AG09309 (cell line): ENCODE measurements at places on chromosomes 7 and 10.
A peak's percentile ranks its signal among the peaks of the same experiment; 100 is the strongest.

DNA sequence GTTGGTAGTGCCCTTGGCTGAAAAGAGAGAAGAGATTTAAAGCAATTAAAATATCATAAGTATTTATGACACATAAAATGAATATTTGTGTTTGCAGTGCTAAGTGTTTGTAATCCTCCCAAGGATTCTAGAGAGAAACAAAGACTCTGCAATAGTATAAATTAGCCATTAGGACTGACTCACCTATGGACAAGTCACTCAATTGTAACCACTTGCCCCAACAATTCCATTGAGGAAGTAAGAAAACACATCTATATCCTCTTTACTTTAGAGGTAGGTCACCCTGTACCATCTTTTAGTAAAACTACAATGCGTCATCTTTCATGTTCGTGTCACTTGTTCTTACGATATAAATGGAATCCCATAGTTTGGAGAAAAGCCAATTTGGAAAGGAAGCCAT is 85.7 kb upstream of the INHBA start:
- no peak for DNase-seq

GRCh38 chr7:144386741-144387140 is 16.8 kb downstream of the NOBOX start:
- peak; percentile 16 for DNase-seq

- no peak for DNase-seq
Observed at GRCh38 chr10:43952760-43953159, 304.1 kb upstream of the ZNF32 start.

DNA sequence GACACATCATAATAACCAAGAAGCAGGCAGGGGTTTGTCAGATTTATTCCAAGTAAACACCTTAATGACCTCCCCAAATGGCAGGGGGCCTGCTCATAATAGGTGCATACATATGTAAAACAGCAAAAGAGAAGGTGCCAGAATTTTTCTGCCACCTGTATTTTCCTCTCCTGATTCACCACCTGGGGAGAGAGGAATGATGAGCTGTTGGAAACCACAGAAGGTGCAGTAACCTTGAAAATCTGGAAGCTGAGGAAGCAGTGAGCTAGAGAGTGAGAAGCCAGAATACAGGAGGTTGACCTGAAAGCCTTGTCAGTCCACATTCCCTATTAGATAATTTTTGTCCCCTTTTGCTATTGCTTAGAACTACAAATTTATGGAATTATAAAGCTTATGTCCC is 46.2 kb upstream of the PDE1C start:
- no peak for DNase-seq

GRCh38 chr10:70726909-70727495 is 54.7 kb downstream of the ADAMTS14 start:
- no peak for DNase-seq

DNA sequence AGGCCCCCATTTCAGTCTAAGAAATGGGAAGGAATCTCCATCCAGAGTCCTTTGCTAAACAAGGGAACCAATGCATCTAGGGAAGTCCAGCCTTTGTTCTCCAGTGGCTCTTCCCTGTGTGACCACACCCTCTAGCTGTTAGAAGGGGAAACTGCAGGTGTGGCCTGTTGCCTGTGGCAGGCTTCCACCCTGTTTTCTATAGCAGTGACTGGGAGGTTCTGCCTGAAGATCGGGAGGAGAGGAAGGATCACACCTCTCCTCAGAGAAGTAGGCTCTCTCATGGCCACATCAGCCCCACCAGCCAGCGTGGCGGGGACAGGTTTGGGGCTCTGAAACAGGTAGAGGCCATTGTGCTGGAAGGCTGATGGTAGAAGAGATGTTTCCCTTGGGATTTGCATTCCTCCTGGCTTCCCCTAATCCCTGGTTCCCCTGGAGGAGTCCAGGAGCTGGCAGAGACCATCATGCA is 47.7 kb upstream of the TRIM8 start:
- no peak for DNase-seq

- no peak for DNase-seq
Observed at GRCh38 chr7:38276096-38276877, 2.9 kb upstream of the TARP start.

- no peak for DNase-seq
Observed at GRCh38 chr7:132488634-132489302, 87.5 kb downstream of the PLXNA4 start.

GRCh38 chr10:121069061-121069850 is 218.1 kb downstream of the WDR11 start:
- DNase-seq, result no peak

GRCh38 chr7:815284-816216 is 16.7 kb upstream of the SUN1 start:
- DNase-seq, result no peak

DNA sequence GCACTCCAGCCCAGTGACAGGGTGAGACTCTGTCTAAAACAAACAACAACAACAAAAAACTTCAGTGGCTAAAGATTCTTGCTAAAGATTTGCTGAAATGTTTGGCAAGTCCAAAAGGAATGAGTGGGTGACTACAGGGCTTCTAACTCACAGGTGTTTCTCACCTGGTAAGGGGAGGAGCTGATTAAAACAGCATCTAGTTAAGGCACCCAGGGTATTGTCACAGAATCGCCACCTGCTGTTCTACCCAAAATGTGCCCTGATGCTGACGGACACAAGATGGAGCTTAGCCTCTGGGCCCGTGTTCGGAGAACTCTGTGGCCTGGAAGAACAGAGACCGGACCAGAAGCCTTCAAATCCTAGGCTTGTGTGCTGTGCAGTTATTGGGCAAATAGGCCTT is 336.0 kb upstream of the GALNT17 start:
- no peak for DNase-seq

- no peak for DNase-seq
Observed at GRCh38 chr10:95394161-95394880, 103.5 kb upstream of the PDLIM1 start.

DNA sequence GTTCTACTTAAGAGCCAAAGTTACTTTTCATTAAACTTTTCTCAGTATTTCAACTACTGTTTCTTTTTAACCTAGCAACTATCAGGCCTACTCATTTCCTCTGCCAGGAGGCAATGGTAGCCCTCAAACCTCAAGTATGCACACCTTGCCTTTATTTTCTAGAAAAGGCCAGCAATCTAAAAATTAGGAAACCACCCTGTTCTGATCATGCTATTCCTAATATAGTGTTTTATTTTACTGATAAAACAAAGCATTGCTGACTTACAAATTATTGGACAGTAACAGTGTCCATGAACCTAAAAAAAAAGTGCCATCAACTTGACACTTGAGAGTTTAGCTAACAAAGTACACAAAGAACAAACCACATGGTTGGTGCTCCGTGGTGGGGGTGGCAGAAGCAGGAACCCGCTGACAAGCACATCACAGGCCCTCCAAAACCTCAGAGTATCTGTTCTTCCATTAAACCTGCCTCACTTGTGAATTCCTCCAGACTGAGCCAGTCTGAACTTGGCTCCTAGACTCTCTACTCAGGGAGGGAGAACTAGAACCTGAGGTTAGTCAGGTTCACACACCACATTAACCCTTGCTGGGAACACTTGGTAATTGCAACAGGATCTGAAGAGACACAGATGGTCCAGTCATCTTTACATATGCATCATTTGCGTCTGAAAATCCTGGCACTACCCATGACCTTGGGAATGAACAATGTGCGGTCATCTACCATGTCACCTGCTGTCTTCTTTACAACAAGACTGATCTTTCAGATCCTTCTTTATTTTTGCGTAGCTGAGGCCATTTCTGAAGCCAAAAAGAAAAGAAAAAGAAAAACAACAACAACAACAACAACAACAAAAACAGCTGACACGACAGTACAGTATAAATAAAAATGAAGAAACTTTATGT is 31.9 kb downstream of the PIP4K2A start:
- DNase-seq, result no peak

GRCh38 chr7:30920021-30920583 is 8.4 kb downstream of the AQP1 start:
- DNase-seq, result no peak

DNA sequence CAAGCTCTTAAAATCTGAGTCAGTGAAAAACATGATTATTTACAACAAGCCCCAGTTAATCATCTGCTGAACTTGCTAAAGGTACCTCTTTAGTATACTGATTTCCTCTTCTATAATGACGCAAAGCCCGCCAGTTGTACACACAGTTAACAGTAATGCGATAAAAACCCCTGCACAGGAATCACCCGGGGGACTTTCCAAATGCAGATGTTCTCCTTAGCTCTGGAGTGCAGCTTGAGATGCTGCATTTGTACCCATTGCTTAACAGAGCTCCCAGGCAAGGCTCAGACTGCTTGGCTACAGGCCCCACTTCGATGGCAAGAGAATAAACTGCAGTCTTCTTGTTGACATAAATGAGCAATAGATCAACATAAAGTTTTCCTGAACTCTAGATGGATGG is 279.6 kb upstream of the HGF start:
- no peak for DNase-seq

GRCh38 chr7:42590771-42591310 is 321.0 kb downstream of the C7orf25 start:
- DNase-seq, result no peak

DNA sequence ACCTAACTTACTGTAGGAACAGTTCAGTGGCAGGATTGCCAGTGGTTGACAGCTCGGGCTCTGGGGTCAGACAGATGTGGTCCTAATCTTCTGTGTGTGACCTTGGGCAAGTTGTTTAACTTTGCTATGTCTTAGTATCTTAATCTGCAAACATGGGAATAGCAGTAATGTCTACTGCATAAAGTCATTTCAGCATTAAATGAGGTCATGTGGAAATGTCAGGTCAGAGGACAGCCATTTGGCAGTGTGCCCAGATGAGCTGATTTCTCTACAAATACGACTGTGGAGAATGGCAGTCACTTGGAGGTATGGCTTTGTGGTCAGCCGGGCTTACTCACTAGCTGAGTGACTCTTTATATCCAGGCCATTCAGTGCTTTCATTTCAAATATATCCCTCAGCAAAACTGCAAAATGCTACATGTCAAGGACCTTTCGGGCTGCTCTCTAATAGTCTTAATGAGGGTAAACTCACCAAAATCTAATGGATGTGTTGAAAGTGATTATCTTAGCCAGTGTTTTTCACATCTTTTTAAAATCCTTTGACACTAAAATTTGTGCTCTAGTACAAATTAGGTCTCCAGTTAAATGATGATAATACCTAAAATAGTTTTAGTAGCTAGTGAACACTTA is 171.4 kb downstream of the ST7 start:
- DNase-seq, result peak; percentile 82

DNA sequence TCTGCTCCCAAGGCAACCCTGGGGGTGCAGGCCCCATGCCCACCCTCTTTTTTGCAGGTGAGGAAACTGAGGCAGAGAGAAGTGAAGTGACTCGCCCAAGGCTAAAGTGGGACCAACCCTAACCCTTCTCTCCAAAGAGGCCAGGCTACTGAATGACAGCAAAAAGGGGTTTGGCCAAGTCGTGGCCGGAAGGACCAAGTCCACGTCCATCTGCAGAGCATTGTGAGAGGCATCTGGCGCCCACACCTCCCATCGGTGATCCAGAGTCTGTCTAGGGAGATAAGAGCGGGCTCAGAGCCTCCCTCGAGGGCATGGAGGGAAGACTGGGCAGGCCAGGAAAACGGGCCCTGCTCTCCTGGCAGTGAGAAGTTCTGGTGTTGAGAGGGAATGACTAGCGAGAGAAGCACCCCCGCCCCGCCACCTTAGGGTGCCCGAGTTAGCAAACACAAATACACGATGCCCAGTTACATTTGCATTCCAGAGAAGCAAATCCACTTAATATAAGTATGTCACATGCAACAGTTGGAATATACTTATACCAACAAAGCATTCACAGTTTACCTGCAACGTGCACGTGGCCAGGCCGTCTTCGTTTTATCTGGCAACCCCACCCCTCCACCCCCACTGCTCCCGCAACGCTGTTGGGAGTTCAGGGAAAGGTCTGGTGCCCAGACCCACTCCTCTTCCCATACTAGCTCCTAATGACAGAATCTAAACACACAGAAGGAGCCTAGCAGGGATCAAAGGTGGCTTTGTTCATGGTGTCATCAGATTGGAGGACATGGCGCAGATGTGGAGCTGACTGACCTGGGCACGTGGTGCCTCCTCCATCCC is 124.9 kb downstream of the OAT start:
- DNase-seq, result no peak

GRCh38 chr10:3808689-3809199 is 23.7 kb upstream of the KLF6 start:
- DNase-seq, result no peak

DNA sequence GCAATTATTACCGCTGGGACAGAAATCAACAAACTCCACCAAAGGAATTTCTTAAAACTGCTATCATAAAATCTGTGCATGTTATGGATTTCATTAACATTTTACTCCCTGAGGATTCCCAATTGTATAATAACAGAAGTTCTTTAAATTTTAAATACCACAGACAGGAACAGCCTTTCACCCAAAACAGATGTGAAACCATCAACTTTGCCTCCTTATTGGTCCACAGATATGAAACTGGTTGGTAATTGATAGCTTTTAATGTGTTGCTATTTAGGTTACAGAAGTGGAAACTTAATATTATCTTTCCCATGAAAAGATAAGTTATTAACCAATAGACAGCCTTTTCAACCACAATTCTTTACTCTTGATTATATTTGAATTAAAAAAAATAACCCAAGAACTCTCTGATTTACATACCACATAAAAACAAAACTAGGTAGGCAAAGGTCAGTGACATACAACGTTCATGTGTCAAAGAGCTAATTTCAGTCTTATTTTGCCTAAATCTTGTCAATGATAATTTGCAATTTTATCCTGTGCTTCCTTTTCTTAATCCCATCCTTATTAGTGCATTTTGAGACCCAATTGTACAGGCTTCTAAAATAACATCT is 90.0 kb downstream of the NRP1 start:
- DNase-seq, result no peak

DNA sequence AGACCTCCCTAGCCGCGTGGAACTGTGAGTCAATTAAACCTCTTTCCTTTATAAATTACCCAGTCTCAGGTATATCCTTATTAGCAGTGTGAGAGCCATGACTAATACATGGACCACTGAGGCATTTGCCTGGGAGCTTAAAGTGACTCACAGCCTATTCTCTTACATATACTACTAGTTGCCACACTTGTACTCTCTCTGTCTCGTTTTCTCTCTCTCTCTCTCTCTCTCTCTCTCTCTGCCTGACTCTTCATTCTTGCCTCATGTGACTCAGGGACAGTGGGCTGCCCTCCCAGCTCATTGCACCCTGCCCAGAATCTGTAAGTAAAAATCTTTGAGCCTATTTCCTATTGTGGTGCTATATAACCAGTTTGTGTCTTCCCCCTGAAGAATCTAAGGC is 238.5 kb upstream of the MAGI2 start:
- DNase-seq, result peak; percentile 79

DNA sequence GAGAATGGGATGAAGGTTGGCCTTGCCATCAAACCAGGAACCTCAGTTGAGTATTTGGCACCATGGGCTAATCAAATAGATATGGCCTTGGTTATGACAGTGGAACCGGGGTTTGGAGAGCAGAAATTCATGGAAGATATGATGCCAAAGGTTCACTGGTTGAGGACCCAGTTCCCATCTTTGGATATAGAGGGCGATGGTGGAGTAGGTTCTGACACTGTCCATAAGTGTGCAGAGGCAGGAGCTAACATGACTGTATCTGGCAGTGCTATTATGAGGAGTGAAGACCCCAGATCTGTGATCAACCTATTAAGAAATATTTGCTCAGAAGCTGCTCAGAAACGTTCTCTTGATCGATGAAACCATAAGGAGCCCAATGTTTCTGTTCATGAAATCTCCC is 637 bp downstream of the RPEL1 start:
- DNase-seq, result no peak

GRCh38 chr10:14670551-14671240 is 104.0 kb downstream of the FAM107B start:
- DNase-seq, result no peak
